ENCODE measurements at places on chromosomes 3 and 15.
A peak's percentile ranks its signal among the peaks of the same experiment; 100 is the strongest.

DNA sequence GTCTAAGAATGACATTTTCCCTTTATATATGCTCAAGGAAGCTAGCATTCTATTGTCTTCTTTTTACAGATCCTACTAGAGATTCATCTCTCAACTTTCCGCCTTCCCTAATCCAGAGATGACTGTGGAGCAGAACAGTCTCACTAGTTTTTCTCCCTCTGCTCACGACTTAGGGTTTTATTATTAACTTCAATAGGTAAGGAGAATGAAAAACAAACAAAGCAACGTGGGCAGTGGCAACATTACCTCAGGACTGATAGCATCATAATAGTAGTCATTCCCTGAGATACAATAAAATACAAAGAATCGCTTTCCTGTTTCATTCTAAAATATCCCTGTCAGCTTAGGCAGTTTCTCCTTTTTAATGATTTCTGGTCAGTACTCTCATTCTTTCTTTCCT, 154.3 kb upstream of the PLAAT1 start:
- no peak for DNase-seq

DNA sequence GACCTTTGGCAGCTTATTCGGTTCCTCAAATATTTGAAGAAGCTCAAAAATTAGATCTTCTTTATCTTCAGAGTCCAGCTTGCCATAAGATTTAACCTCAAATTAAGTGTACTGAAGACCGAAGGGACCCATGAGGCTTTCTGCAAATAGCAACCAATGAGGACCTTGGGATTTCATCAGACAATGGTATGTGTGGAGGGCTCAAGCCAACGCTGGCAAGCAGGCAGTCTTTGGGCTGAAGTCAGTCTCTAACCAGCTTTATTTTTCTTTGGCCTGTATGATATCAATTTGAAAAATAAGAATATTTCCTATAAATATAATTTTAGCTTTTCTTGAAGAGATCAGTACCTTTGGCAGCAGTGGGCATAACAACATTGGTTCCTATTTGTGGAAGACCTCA, 692.7 kb downstream of the MCTP2 start:
- DNase-seq: no peak

GRCh38 chr3:99972380-99973104, 141.8 kb downstream of the FILIP1L start:
- DNase-seq: no peak

- DNase-seq: no peak
These were observed 32.2 kb upstream of the FAM174B start for GRCh38 chr15:92687746-92688145.

- peak; percentile 30 for DNase-seq
These were observed 33.3 kb downstream of the CCNB2 start for GRCh38 chr15:59138243-59138642.

DNA sequence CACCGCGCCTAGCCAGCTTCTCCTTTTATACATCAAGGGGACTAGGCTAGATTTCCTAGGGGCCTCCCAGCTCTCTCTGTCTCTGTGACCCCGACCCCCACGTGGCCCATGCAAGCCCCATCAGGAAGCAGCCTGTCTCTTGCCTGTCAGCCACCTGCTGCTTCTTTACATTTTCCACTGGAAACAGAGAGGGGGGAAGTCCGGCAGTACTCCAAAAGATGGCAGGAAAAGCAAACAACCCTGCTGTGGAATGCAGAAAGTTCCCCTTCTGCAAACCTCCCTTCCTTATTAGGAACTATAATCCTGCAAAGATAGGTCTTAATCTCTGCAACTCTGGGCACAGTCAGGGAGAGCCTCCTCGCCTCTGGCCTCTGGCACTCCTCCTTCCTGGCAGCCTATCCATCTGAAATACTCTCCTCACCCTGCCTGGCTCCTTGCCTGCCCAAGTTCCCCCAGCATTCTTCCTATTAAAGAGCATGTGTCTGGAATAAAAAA, 47.4 kb upstream of the HACD2 start:
- peak; percentile 57 for DNase-seq

- no peak for DNase-seq
These were observed 116.5 kb upstream of the ALDH1A3 start for GRCh38 chr15:100762913-100763834.

GRCh38 chr3:101802179-101802578, 23.2 kb downstream of the NXPE3 start:
- DNase-seq: no peak

DNA sequence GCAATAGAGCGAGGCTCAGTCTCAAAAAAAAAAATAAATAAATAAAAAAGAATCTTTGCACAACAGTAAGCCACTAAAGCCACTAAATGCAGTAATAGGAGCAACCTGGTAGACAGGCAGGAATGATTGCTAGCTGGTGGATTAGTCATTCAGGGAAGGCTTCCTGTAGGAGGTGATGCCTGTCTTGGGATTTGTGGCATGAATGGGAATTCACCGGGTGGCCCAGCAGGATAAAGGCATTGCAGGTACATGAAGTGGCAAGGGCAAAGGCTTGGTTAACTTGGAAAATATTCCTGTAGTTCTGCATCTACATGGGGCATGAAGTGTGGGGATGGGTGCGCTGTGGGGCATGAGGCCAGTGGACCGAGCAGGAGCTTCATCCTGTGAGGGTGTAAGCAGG, 94.5 kb downstream of the IQSEC1 start:
- DNase-seq: no peak

- DNase-seq: no peak
These were observed 123.2 kb upstream of the GOLGA8J start for GRCh38 chr15:29959384-29960137.

DNA sequence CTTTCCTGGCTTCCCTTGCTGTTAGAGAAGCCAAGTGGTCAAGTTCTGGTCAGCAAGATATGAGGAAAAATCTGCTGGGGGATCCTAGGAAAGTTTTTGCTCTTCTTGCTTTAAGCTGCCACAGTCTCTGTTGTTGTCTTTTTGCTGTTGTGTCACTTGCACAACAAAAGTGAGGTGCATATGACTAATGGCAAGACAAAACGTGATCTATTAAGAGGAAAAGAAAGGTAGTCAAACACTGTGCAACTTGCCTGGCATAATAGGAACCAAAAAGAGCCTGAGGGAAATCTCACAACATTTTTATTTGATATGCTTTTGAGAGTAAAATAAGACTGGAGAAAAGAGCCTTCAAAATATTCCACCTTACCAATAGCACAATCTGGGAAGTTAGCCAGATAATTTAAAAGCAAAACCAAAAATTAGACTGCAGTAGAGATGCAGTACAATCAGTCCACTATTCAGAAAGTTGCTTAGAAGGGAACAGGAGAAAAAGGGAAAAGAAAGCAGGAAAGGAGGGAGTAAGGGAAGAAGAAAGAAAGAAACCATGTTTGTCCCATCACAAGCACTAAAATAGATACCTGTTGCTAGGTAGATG, 110.0 kb upstream of the SLC4A7 start:
- no peak for DNase-seq

DNA sequence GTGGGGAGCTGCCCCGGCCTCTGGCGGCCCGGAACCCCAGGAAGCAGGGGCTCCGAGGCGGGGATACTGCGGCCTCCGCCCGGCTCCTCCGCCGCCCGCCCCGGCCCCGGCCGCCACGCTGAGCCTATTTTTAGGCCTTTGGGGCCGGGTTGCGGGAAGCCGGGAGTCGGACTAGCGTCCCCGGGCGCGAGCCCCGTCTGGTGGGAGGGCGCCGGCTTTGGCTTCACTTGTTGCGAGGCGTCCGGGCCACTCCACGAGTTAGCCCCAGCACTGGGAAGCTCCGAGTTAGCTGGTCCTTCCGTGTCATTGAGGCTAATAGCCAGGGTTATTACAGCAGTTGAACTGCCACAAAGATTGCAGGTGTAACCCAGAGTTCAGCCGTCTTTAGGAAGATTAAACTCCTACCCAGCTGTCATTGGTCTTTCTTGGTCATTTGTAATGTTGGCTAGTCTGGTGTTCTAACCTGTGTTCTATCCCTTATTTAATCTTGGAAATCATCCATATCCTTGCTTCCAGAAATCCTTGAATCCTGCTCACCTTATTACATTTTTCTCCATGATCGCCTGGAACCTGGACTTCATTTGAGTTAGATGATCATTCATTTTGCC, 791 bp downstream of the GYG1 start:
- peak; percentile 45 for DNase-seq

GRCh38 chr15:76947454-76947853, 15.9 kb downstream of the RCN2 start:
- DNase-seq: no peak

GRCh38 chr15:90686435-90687218, 30.5 kb upstream of the BLM start:
- no peak for DNase-seq

- DNase-seq: no peak
These were observed 577.5 kb downstream of the DIPK2A start for GRCh38 chr3:144549166-144549565.

DNA sequence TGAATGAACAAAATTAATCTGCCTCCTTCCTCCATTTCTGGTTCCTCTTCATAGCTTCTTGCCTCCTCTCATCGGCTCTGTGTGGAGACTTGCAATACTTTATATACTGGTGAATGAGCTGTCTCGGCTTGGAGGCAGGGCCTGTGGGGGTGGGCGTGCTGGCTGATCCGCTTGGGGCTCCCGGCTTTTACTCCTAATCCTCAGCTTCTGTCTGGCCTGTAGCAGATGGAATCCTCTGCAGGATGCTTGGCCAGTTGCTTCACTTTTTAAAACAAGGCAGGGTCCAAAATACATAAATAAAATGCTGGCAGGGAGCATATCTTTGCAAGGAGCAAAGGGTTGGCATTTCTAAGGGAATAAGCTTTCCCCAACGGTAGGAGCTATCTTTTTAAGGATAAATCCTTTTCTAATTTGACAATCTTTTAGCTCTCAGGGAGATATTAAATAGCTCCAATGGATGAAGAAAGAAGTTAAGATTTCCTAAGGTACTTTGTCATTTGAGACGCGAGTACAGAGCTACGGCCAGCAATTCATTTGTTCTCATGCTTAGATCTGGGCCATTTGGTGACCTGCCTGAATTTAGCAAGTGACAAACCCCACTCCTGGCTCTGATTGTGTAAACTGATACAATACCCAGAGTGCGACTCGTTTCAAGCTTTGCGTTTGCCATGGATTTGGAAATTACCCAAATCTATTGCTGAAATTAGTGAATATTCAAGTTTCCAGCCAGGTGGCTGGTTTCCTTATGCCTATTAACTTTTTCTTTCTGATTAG, 18.9 kb downstream of the SV2B start:
- DNase-seq: no peak

- DNase-seq: no peak
These were observed 498.9 kb downstream of the CNTN4 start for GRCh38 chr3:2597615-2598014.

DNA sequence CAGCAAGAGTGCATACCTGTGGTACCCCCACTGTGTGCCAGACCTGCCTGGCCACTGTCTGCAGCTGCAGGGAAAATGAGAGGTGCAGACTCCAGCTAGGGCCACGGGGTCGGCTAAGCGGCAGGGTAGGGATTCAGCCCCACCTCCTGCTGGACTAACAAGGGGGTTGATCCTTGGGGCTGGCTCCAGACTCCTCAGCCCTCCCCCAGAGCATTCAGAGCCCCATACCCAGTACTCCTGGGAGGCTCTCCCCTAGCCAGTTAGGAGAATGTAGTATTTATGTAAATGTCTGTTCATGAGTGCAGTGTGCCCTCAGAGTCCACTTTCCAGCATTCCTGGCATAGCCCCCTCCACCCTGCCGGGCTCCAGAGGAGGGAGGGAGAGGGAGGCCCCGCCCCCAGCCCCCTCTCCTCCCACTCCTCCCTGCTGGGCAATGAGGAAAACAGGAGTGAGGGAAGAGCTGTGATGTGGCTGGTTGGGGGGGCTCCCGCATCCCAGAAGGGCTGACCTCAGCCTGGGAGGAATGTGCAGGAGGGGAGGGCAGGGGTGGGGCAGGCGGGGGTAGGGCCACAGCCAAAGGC, 4.5 kb upstream of the SEMA3B start:
- DNase-seq: peak; percentile 93

GRCh38 chr3:27176256-27176655, 192.9 kb downstream of the NEK10 start:
- DNase-seq: no peak

DNA sequence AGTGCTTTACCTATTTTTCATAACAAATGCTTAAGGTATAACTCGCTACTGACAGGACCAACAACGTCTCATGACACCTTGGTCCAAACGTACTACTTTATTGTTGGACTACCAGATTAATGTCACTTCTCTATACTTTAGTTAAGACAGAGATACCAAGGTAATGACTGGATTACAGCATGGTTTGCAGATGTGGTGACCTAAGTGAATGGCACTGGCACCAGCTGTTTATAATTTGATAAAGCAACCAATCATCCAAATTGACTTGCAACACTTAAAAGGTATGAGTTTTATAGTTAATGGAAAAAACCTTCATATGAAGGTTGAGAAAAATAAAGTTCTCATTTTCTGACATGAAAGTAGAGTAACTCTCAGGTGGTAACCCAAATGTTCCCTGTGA, 209.0 kb downstream of the NEK10 start:
- no peak for DNase-seq

- no peak for DNase-seq
These were observed 471.2 kb upstream of the TGFBR2 start for GRCh38 chr3:30135190-30135589.

GRCh38 chr3:144102421-144102820, 130.8 kb downstream of the DIPK2A start:
- no peak for DNase-seq

DNA sequence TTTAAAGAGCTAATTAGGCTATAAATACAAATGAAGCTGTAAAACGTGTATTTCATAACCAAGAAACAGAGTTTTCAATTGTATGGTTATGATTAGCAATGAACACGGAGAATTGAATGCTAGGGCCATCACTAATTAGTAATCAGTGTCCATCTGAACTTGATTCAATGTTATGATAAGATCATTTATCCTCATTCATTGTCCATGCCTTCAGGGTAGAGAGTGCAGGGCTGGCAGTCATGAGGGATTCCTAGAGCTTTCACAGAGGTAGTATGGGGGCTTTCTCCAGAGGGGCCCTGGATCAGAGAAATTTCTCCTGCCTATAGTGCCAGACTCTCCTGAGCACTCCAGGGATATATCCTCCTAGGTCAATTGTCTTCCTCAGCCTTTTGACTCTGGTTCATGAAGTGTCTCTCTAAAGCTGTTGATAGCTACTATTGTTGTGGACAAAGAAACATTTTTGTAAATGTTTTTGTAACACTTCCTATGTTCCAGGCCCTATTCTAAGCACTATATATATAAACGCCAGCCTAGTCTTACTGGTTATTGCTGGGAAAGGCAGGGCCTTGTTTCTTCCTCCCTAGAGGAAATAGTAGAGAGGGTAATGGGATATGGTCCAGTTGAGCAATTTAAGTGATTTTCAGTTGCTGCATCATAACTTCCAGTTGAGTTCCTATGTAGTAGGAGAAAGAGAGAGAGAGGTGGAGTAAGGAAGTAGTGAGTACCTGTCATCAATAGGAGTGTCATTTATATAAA, 249.0 kb downstream of the NFKBIZ start:
- DNase-seq: no peak

- DNase-seq: no peak
These were observed 63.7 kb downstream of the CORO2B start for GRCh38 chr15:68642491-68642845.

- DNase-seq: peak; percentile 16
These were observed 38.4 kb downstream of the RASGRF1 start for GRCh38 chr15:79051941-79052731.

- no peak for DNase-seq
These were observed 327.0 kb upstream of the SEMA6D start for GRCh38 chr15:47390208-47390765.

- DNase-seq: no peak
These were observed 123.0 kb downstream of the VGLL3 start for GRCh38 chr3:86867982-86868381.
